Left ventricle myocardium inferior (tissue), 1 donor: ENCODE measurements at places on chromosomes 1 and 21. TPM values are rescaled to one million over a fixed set of nuclear protein-coding genes. Genes with fewer than 3 reads are reported as not detected.

DNA sequence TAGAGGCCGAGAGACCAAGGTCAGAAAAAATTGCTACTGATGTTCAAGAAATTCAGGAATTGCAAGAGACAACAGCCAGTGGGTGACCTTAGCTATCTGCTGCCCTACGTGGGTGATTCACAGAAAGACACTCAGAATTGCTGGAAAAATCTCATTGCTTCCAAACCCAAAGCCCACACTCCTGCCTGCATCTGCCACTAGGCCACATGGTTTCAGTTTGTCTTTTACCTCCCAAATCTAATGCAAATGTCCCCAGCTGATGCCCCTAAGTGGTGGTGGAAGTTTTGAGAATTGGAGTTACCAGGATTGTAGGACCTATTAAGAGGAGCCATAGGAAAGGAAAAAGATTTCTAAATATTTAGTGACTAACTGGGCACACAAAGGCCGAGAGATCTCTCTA, 341.5 kb upstream of the CHRM3 start:
- no peak for DNase-seq
- H3K36me3 ChIP-seq = no peaks in the 10 kb centered on the region
- H3K27ac ChIP-seq = no peak overlapping the region
- H3K4me3 ChIP-seq = no peak overlapping the region
- no peaks in the 10 kb centered on the region for H3K4me1 ChIP-seq

GRCh38 chr1:226993814-226994585, 53.9 kb downstream of the COQ8A start:
- no peaks in the 10 kb centered on the region for H3K27me3 ChIP-seq
- H3K4me3 ChIP-seq = no peak overlapping the region
- peak; percentile 33 for DNase-seq

GRCh38 chr1:62585469-62586155, 11.7 kb upstream of the ANGPTL3 start:
- no peak overlapping the region for H3K4me3 ChIP-seq
- H3K27me3 ChIP-seq = no peaks in the 10 kb centered on the region
- H3K27ac ChIP-seq = no peak overlapping the region
- DNase-seq = no peak
- H3K36me3 ChIP-seq = peaks cover 3% of the 10 kb centered on the region
- peaks cover 11% of the 10 kb centered on the region for H3K4me1 ChIP-seq

DNA sequence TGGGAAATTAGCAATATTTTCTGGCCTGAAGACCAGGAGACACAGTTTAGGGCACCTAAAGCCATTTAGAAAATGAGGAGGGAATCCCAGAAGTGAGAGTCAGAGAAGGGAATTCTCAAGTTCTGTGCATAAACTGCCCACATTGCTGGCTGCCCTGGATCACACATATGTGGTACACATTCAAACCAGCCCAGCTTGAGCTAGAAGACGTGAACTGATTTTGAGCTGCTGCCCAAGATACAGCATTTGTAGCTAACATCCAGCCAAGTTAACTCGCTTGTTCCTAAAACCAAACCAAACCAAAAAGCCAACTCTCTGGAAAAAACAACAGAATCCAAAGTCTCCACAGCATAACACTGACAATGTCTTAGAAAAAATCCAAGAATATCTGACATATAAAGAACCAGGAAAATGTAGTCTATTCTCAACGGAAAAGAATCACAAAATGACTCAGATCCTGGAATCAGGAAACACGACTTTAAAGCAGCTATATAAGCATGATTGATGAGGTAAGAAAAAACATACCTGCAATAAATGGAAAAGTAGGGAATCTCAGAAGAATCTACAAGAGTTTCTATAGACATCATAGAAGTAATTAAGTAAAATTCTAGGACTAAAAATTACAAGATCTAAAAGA, 18.2 kb upstream of the QSOX1 start:
- no peaks in the 10 kb centered on the region for H3K4me1 ChIP-seq
- H3K27me3 ChIP-seq = peaks cover 17% of the 10 kb centered on the region
- no peak overlapping the region for H3K4me3 ChIP-seq

DNA sequence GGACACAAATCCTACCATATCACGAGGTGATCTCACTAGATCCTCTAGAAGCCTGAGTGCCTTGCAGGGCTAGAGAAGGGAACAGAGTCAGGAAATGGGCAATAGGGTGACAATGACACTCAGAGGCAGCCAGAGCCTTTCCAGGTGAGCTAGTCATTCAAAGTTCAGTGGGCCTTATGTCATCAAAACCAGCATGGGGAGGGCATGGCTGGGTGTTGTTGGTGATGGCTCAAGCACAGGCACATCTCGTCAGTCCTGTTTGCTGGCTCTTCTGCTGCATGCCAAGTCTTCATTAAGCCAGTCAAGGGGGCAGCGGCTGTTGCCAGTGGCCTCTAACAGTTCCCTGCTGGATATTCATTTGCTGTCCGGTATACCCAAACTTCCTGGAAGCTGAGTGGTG, 99.6 kb upstream of the USP24 start:
- H3K4me1 ChIP-seq = peaks cover 27% of the 10 kb centered on the region
- H3K27ac ChIP-seq = no peak overlapping the region
- no peaks in the 10 kb centered on the region for H3K36me3 ChIP-seq
- no peak for DNase-seq

DNA sequence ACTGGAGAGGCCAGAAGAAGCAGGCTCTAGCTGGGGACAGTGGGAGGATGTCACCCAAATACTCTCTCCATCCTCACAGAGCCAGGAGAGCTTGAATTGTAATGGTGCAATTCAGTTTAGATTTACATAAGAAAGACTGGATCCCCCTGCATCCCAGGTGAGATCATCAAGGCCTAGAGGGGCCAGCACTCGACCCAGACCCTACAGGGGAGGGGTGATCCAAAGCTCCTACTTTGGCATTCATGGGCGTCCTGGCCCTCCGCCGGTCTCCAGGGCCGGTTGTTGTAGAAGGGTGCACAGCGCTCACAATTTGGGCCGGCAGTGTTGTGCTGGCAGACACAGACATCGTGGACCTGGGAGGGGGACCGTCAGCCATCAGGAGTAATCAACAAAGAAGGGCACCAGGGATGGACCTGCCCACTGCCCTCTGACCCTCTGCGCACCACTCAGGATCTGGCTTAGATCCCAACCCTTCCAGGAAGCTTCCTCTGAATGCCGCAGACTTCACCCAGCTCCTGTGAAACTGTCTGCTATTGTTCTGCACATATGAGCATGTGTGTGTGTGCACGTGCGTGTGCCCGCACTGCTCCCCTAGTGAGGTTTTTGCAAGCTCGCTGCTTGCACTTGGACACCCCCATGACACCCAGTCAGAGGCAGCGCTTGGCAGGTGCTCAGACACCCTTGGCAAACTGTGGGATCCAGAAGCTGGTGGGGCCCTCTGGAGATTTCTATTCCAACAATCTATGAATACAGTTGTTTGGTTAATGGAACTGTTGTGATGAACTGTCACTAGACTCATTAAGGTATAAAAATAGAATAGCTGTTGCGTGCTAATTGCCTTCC, 21.6 kb downstream of the LAMB3 start:
- peaks cover 54% of the 10 kb centered on the region for H3K4me1 ChIP-seq
- no peak for DNase-seq
- no peak overlapping the region for H3K4me3 ChIP-seq
- H3K27me3 ChIP-seq = no peaks in the 10 kb centered on the region
- peak overlapping the region; percentile 20 for H3K27ac ChIP-seq

DNA sequence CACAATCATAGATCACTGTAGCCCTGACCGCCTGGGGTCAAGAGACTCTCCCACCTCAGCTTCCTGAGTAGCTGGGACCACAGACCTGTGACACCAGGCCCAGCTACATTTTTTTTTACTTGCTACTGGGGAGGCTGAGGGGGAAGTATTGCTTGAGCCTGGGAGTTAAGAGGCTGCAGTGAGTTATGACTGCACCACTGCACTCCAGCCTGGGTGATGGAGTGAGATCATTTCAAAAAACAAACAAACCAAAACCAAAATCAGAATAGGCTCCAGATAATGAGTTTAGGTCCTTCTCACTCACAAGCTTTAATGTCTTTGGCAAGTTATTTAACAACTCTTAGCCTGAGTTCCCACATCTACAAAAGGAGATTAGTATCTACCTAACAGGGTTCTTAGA, 22.8 kb downstream of the WDR26 start:
- H3K27ac ChIP-seq = no peak overlapping the region
- peaks cover 94% of the 10 kb centered on the region for H3K36me3 ChIP-seq
- no peak overlapping the region for H3K4me3 ChIP-seq
- no peak for DNase-seq
- no peaks in the 10 kb centered on the region for H3K4me1 ChIP-seq

GRCh38 chr21:42614811-42615351, 38.5 kb upstream of the PDE9A start:
- H3K27me3 ChIP-seq = peaks cover 41% of the 10 kb centered on the region
- DNase-seq = no peak
- H3K27ac ChIP-seq = no peak overlapping the region
- no peak overlapping the region for H3K4me3 ChIP-seq
- H3K4me1 ChIP-seq = peaks cover 5% of the 10 kb centered on the region

DNA sequence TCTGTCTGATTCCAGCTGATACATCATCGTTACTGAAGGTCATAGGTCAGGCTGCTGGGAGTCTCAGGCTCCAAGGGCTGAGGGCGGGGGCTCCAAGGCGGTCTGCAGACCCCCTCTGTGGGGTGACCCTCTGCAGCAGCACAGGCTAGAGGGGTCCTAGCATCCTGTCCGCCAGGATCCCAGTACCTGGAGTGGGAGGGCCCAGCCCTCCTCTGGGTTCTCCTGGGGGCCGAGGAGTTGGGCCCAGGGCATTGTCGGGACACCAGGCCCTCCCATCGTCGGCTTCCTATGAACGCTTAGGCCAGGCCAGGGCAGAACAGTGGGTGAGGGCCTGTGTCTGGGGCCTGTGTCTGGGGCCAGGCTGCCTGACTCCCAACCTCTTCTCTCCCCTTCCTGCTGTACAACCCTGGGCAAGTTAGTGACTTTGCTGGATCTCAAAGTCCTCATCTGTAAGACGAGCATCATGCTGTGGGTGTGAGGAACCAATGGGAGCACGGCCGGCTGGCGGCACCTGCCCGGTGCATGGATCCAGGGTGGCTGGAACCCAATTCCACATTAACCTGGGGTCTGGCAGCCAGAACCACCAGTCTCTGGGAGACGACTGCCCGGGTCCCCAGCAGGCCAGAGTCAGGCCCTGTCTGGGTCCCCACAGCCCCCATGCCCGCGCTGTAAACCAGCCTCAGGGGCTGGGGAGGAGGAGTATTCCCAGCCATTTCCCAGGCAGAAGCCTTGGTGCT, 56.2 kb upstream of the COL18A1 start:
- peaks cover 59% of the 10 kb centered on the region for H3K4me1 ChIP-seq
- H3K27me3 ChIP-seq = no peaks in the 10 kb centered on the region
- H3K36me3 ChIP-seq = no peaks in the 10 kb centered on the region
- no peak overlapping the region for H3K4me3 ChIP-seq

DNA sequence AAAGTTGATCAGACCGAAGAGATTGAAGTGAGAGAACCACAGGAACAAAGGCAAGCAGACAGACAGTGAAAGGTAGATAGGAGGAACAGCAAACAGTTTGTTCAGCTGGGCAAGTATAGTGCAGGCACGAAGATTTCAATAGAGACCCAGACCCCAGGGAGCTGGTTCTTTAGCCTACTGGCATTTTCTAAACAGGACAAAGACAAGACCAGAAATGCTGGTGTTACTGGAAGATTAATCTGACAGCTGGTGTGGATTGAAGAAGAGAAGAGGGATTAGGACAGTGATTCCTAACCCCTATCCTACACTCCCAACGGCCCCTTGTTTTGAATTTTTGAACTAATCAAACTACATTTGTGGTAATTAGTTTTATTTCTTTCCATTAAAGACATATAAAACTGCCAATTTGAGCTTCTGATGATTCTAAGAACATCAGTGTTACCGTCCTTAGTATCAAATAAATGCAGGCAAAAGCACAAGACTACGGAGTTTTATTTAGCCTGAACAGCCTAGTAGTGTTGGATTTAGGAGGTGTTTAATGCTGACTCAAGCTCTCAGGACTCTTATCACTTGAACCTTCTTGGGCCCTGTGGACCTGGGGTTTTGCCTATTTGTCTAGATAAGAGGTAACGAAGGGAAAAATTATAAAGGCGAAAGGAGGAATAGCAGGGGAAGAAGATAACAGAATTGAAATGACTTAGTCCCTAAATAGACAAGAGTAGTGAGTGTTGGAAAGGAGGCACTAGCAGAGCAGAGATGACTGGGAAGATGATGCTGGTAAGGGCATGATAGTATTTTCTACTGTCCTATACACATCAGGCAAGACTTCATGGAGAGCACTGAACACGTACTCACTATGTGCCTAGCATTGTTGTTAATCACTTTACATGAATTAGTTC, 2.0 kb downstream of the NPL start:
- no peak for DNase-seq
- no peak overlapping the region for H3K4me3 ChIP-seq
- no peaks in the 10 kb centered on the region for H3K27me3 ChIP-seq
- peaks cover 15% of the 10 kb centered on the region for H3K4me1 ChIP-seq

- DNase-seq = no peak
- H3K4me3 ChIP-seq = peak overlapping the region; percentile 57
- peaks cover 6% of the 10 kb centered on the region for H3K4me1 ChIP-seq
- peak overlapping the region; percentile 45 for H3K27ac ChIP-seq
Observed at GRCh38 chr1:163203561-163203960, 845 bp upstream of the RGS5 start.

- no peak overlapping the region for H3K4me3 ChIP-seq
- DNase-seq = no peak
- peaks cover 45% of the 10 kb centered on the region for H3K4me1 ChIP-seq
- H3K27ac ChIP-seq = peak overlapping the region; percentile 64
- H3K36me3 ChIP-seq = peaks cover 63% of the 10 kb centered on the region
Observed at GRCh38 chr1:36351227-36351977, 28.0 kb upstream of the EVA1B start.

DNA sequence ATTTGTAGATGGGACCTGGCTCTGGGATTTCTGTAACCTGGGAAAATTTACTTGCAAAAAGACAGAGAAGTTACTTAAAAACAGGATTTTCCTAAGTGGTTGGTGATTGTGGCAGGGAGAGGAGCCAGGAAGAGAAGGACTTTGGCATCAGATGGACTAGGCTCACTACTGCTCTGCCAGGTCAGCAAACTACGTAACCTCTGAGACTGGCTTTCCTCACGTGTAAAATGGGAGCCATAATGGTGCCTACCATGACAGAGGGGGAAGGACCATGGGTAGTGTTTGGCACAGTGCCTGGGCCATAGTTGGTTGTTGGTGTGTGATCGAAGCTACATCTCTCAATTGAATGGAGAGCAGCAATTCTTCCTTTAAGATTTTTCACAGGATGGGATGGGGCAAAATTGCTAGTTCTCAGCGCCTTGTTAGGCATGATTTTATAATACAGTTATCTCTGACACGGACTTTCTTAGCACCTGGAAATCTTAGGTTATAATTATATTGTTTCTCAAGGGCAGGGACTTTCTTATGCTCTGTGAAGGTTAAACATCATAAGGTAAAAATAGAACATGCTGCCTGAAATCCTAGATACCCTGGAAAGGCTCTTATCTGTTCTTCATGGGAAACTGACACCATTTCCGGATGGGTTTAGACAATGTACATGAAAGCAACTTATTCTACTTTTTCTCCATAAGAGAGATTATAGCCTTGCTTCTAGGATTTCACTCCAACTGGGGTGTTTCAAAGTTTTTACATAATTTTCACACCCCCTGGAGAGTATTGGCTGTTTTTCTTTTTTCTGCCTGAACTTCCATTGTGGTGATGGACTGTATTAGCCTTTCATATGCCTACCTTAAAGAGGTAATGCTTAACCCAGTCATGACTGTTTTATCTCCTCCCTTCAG, 10.9 kb downstream of the ROR1 start:
- H3K27me3 ChIP-seq = no peaks in the 10 kb centered on the region
- H3K4me3 ChIP-seq = no peak overlapping the region
- peak overlapping the region; percentile 33 for H3K27ac ChIP-seq

OR2L3 gene
- not detected for total RNA-seq

C1QTNF12 gene
- total RNA-seq = 0.55 TPM

FCER1G gene
- 22.0 TPM for total RNA-seq

PTPRF gene
- total RNA-seq = 2.9 TPM

HLX gene
- 3.5 TPM for total RNA-seq

RNPEP gene
- 16.6 TPM for total RNA-seq

SYNJ1 gene
- 12.3 TPM for total RNA-seq

PRDM15 gene
- 2.9 TPM for total RNA-seq

UMODL1 gene
- total RNA-seq = 0.08 TPM

LDLRAP1 gene
- 14.4 TPM for total RNA-seq

FAM177B gene
- not detected for total RNA-seq
